Hepatocyte (in vitro differentiated cells): ENCODE measurements at places on chromosomes 7 and 10.

DNA sequence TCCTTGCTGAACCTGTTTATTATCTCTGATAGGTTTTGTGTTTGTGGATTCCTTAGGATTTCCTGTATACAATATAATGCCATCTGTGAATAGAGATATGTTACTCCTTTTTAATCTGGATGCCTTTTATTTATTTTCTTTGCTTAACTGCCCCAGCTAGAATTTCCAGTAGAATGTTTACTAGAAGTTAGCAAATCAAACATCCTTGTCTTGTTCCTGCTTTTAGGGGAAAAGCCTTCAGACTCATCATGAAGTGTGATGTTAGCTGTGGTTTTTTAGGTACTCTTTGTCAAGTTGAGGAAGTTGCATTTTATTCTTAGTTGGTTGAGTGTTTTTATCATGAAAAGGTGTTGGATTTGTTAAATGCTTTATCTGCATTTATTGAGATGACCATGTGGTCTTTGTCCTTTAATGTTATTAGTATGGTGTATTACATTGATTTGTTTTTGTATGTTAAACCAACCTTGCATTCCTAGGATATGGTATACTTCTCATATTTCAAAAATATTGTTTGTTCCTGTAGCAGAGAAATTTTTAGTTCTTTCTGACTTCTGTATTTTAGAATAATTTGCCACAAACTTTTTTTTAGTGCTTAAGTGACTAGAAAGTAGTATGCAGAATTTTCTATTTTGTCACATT lies 24.3 kb downstream of the PPP2R2D start:
- H3K4me1 ChIP-seq: no peaks in the 10 kb centered on the region
- no peaks in the 10 kb centered on the region for H3K36me3 ChIP-seq
- H3K4me3 ChIP-seq: no peak overlapping the region

GRCh38 chr10:128263891-128264688 lies 137.9 kb upstream of the MKI67 start:
- H3K4me3 ChIP-seq: no peak overlapping the region
- H3K27me3 ChIP-seq: peaks cover 29% of the 10 kb centered on the region
- peak; percentile 82 for DNase-seq
- no peaks in the 10 kb centered on the region for H3K4me1 ChIP-seq
- H3K27ac ChIP-seq: no peak overlapping the region

DNA sequence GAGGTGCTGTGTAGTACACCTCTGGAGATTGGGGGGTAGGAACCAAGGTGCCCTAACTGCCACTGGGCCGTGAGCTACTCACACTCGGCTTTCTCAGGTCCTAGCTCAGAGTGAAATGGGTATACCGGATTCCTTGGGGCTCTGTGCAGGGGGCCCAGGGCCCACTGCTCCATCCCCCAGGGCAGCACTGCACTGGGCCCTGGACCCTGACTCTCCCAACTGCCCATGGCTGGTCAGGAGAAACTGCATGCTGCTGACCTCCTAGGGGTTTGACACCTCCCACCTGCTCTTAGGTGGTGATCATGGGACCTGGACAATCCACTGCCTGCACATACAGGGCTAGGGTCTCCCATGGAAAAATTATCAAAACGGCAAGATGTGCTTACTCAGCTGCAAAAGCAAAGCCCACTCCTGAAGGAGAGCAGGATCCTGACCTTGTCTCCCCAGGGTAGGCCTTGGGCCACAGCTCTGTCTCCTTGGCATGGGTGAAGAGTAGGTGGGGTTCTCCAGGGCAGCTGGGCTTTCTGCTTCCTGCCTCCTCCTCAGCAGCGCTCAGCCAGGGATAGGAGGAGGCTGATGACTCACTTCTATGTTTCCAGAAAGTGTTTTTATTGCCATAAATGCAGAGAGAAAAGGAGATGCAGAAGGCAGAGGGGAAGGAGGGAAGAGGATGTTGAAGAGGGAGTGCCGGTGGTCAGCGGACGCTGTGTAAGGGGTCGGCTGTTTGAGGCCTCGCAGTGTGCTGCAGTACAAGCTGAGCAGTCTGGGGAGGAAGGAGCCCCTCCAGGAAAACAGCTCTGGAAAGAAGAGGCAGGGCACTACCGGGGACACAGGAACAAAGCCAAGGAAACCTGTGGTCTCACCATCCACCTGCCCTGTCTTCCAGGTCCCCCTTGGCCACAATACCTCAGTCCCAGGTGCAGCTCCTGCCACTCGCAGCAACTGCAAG lies 107.8 kb downstream of the ARHGAP22 start:
- H3K4me1 ChIP-seq: no peaks in the 10 kb centered on the region
- H3K4me3 ChIP-seq: no peak overlapping the region
- no peaks in the 10 kb centered on the region for H3K27me3 ChIP-seq
- DNase-seq: peak; percentile 60
- H3K27ac ChIP-seq: no peak overlapping the region

GRCh38 chr10:1601406-1601805 lies 135.9 kb downstream of the ADARB2 start:
- H3K36me3 ChIP-seq: no peaks in the 10 kb centered on the region
- H3K4me3 ChIP-seq: no peak overlapping the region
- H3K27ac ChIP-seq: no peak overlapping the region
- peak; percentile 23 for DNase-seq
- peaks cover 9% of the 10 kb centered on the region for H3K4me1 ChIP-seq

DNA sequence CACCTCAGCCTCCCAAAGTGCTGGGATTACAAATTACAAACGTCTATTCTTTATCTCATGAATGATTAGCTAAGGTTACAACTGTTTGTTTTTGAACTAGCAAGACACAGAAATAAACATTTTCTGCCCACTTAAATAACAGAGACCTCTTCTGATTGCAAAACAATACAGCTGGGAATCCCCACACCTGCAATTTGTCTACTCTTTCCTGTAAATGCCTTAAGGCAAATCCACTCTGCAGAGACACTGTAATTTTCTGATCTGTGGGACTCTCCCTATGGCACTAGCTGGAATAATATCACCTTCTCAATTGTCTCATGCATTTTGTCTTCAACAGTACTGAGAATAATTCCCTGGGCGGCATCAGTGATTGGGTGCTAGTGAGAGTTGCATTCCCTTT lies 149.3 kb upstream of the FAM3C start:
- H3K27ac ChIP-seq: peak overlapping the region; percentile 50
- no peak overlapping the region for H3K4me3 ChIP-seq
- H3K27me3 ChIP-seq: no peaks in the 10 kb centered on the region
- peaks cover 10% of the 10 kb centered on the region for H3K4me1 ChIP-seq

DNA sequence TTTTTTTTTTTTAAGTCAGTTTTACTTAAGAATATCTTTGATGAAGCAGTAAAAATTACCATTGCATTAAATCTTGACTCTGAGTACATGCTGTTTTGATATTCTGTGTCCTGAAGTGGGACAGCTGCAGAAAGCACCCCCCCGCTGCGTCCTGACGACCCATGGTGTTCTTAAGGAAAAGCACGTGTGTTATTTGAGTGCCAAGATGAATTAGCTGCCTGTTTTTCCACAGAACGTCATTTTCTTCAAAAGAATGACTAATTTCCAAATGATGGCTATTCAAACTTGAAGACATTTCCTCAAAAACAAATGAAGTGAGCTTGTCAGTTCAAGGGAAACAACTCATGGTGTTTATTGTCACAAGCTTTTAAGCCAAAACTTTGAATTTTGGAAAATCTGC lies 45.9 kb downstream of the CREM start:
- no peaks in the 10 kb centered on the region for H3K36me3 ChIP-seq
- no peak overlapping the region for H3K27ac ChIP-seq
- DNase-seq: no peak
- no peaks in the 10 kb centered on the region for H3K27me3 ChIP-seq
- no peak overlapping the region for H3K4me3 ChIP-seq

DNA sequence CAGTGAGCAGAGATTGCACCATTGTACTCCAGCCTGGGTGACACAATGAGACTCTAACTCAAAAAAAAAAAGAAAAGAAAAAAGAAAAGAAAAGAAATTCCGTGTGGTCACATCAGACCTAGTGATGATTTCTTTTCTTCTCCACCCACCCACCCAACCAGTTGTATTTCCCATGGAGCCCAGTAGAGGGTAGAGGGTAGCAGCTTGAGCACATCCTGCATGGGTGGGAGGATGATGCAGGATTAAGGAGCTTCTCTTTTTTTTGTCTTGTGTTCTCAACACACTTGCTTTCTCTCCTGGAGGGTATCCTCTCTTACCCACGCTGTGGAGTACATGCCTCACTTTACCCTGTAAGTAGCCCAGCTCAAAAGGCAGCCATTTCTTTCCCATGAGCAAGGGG lies 118.6 kb upstream of the CARD11 start:
- peaks cover 6% of the 10 kb centered on the region for H3K4me1 ChIP-seq
- DNase-seq: no peak
- no peaks in the 10 kb centered on the region for H3K36me3 ChIP-seq
- no peak overlapping the region for H3K27ac ChIP-seq

GRCh38 chr10:127456122-127456521 lies 93.0 kb upstream of the NPS start:
- DNase-seq: no peak
- H3K36me3 ChIP-seq: no peaks in the 10 kb centered on the region
- no peaks in the 10 kb centered on the region for H3K4me1 ChIP-seq
- H3K27ac ChIP-seq: no peak overlapping the region
- H3K27me3 ChIP-seq: no peaks in the 10 kb centered on the region

DNA sequence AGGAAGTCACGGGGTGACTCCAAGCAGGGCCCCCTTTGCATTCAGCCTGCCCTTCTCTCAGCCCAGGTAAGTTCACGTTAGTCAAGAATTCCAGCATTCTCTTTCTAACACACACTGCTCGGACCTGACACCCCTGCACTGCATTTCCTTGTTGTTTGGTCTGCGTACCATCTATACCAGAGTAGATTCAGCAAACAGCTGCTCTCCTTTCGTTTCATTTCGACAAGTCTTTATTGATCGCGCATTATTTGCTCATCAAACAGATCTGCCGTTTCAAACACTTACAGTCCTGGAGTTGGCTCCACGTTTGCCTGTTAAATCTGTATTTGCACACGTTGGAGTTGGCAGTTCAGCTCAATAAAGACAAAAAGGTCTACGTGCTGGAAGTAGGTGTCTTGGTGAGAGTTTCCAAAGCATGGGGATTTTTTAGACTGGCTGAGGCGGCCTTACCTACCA lies 495.1 kb downstream of the RPS24 start:
- H3K4me3 ChIP-seq: no peak overlapping the region
- no peak for DNase-seq
- peaks cover 14% of the 10 kb centered on the region for H3K4me1 ChIP-seq
- peak overlapping the region; percentile 67 for H3K27ac ChIP-seq

- no peak overlapping the region for H3K4me3 ChIP-seq
- peak; percentile 92 for DNase-seq
- peak overlapping the region; percentile 18 for H3K27ac ChIP-seq
- peaks cover 13% of the 10 kb centered on the region for H3K4me1 ChIP-seq
- no peaks in the 10 kb centered on the region for H3K27me3 ChIP-seq
Measured at GRCh38 chr7:7099584-7100014, 82.7 kb upstream of the C1GALT1 start.

DNA sequence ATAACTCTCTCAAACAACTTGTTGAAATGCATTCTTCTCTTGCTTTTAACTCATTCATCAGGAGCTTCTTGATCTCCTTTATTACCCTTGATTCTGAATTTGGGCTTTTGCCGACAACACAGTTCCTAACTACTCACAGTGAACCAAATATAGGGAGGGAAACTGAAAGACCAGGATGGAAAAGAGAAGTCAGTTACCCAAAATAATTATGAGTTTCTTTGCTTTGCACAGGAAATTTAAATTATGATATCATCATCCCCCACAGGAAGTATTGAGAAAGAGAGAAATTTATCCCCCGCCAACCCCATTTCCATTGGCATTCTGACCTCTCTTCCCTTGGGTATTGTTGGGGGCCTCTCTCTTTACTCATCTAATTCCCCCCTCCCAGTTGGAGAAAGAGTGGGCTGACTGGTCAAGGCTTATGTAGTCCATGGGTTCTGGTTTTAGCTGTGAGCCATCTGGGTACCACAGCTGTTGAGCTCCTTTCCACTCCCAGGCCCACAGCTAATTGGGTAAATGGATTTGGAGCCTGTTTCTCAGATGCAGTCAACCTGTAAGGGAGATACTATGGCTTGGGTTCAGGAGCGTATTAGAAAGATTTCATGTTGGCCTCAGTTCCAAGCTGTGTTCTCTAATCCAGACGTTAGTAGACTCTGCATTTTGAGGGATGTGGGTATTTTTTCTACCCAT lies 109.0 kb downstream of the FZD1 start:
- H3K36me3 ChIP-seq: no peaks in the 10 kb centered on the region
- H3K4me1 ChIP-seq: no peaks in the 10 kb centered on the region
- no peak overlapping the region for H3K27ac ChIP-seq

DNA sequence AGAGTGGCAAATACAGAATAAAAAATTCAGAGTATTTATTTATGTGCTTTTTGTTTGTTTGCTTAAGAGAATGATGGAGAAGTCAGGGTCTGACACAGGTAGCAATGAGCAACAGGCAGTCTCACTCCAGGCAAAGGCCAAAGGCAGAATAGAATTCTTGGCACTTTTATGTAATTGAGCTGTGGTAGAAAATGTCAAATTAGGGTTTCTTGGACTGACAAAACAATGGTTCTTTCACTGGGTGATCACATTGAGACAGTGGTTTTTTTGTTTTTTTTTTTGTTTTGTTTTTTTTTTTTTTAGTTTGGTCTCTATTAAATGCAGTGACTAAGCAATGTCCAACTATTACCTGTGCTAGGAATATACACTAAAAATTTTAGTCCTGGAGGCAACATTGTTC lies 27.4 kb downstream of the POM121L12 start:
- no peaks in the 10 kb centered on the region for H3K36me3 ChIP-seq
- no peaks in the 10 kb centered on the region for H3K27me3 ChIP-seq
- H3K27ac ChIP-seq: no peak overlapping the region
- DNase-seq: no peak
- no peak overlapping the region for H3K4me3 ChIP-seq

GRCh38 chr7:134866617-134867016 lies 87.2 kb downstream of the CALD1 start:
- peak overlapping the region; percentile 73 for H3K27ac ChIP-seq
- H3K4me3 ChIP-seq: no peak overlapping the region
- no peaks in the 10 kb centered on the region for H3K27me3 ChIP-seq

DNA sequence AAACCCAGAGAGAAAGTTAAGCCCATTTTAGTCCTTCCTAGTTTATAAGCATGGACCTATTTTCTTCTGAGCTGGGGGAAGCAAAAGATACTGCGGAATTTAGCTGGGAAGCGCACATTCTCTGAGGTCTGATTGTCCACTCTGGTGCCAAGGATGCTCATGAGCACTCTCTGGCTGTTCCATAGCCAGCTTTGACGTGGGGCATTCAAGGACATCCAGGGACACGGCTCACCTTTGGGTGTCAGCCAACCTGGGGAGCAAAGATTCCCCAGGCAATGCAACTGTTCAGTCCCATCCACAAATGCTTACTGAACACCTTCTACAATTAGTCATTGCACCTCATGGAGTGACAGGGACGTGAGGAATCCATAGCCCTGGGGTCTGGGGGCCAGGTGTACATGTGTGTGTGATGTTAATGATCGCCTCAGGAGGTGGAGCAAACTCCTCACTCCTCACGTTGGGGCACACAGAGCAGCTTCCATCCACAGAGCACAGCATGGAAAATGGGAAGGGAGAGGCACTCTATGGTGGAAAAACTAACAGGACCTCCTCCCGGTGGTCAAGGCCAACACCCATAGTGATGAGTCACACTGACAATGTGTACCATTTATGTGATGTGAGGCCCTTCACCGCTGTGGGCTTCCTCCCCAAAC lies 67.5 kb upstream of the IGFBP3 start:
- H3K4me3 ChIP-seq: no peak overlapping the region
- DNase-seq: no peak
- no peak overlapping the region for H3K27ac ChIP-seq
- H3K4me1 ChIP-seq: no peaks in the 10 kb centered on the region
- no peaks in the 10 kb centered on the region for H3K27me3 ChIP-seq
